ENCODE measurements at places on chromosomes 12 and 14. TPM values are rescaled to one million over a fixed set of nuclear protein-coding genes. Genes with fewer than 3 reads are reported as not detected.

DBX2 gene
- total RNA-seq, result not detected

PRICKLE1 gene
- 12.5 TPM for total RNA-seq

FZD10 gene
- 0.42 TPM for total RNA-seq

PLEKHD1 gene
- total RNA-seq, result not detected

LAG3 gene
- 4.0 TPM for total RNA-seq
